ENCODE measurements at places on chromosomes 2 and 18.
A peak's percentile ranks its signal among the peaks of the same experiment; 100 is the strongest.

DNA sequence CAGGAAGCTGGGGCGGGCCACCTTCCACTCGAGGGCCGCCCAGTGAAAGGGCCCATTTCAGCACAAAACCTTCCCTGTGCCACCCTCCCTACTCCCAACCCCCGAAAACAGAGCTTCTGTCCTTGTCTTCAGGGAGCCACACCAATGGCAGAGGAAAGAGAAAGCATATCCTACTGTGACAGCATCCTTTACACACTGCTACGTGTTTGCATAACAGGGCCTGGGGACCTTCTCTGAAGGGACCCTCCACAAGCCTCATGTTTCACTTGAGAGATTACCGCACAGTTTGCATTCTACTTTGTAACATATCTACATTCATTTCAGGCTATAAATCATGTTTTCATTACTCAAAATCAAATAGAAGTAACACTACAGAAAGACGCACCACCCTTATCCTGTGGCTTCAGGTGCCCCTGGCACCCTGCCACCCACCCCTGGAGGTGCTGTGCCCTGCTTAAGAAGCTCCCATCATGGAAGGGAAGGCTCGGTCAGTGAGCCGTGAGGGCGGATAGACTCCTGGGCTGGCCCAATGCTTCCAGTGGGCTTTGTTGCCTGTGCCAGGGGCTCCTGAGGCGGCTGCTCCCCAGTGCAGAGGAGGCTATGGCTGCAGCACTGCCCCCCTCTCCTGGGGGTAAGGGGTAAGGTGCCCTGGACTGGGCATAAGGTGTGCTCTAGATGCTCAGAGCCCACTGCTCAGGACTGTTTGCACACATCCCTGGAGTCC lies 52.0 kb downstream of the EIPR1 start:
- no peak for DNase-seq

- no peak for DNase-seq
These were observed 89.5 kb downstream of the NBAS start for GRCh38 chr2:15471606-15472005.

GRCh38 chr2:178241844-178242551 lies 47.7 kb downstream of the OSBPL6 start:
- peak; percentile 87 for DNase-seq

DNA sequence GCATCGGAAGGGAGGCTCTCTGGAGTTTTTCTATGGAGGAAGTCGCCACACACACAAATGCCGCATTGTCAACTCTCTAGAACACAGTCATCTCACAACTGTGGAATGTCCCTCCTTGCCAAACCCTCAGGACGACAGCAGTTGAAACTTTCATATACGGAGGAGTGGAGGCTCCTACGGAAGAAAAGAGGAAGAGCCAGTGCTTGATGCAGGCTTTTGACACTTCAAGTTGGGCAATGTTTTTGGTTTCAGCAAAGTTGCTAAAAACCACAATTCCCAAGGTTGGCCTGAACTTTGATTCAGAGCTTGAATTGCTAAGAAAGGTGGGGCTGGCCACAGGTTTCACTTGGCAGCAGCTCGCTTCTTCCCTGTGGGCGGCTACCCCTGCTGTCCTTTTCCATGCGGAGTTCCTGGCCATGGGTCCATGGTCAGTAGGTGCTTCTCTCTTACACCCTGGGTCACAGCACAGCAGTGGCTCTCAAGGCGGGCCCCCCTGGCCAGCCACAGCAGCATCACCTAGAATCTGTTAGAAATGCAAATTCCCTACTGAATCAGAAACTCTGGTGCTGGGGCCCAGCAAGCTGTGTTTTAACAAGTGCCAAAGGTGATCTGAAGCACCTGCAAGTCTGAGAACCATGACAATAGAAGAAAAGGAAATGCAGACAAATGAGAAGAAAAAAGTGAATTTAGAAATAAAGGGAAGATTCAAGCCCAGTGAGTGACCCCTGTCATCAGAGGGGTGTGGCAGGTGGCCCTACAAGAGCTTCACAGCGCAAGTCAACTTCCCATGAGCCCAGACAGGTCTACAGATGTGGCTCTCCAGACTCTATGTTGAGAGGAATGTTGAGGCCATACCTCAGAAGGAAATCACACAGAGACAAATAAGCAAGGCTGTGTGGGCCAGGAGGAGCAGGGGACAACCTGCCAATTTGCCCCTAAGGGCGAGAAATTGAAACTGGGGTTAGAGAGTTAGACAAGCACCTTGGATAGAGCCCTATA lies 856.4 kb downstream of the RNF144A start:
- peak; percentile 51 for DNase-seq

GRCh38 chr2:119174216-119174992 lies 15.9 kb upstream of the C1QL2 start:
- peak; percentile 57 for DNase-seq

GRCh38 chr2:172829229-172829628 lies 93.6 kb downstream of the RAPGEF4 start:
- peak; percentile 90 for DNase-seq

GRCh38 chr2:219557791-219558785 lies 13.3 kb downstream of the OBSL1 start:
- no peak for DNase-seq

- no peak for DNase-seq
These were observed 3.5 kb upstream of the NCK2 start for GRCh38 chr2:105741174-105741573.

- DNase-seq, result no peak
These were observed 38.6 kb downstream of the BIN1 start for GRCh38 chr2:127068351-127068741.

- peak; percentile 97 for DNase-seq
These were observed 3.8 kb upstream of the UXS1 start for GRCh38 chr2:106197878-106198277.

GRCh38 chr2:64166637-64167420 lies 22.6 kb upstream of the PELI1 start:
- DNase-seq, result no peak

DNA sequence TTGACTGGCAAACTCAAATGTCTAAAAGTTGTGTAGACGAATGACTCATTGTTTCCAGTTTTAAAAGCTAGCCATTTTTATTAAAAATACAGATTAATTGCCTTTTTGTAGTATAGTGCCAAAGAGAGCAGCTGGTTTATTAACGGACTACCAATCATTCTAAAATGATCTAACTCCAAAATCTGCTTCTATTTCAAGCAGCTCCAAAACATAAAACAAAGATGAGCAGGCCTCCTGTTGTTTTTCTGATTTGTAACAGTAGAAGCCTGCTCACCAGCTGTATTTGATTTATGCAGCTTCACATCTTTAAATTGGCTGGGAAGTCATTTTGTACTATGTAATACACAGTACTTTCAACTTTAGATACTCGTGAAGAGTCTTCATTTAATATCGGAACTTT lies 171.8 kb downstream of the UBR3 start:
- no peak for DNase-seq
